Activated CD4-positive, alpha-beta T cell treated with anti-CD3 and anti-CD28 coated beads, Interleukin-2, Interleukin-4, amounts not matched to agents 100 ng/mL and 50 ng/mL, durations not matched to agents 16 hours and 8 hours (primary cell): ENCODE measurements at places on chromosomes 7 and 10.

DNA sequence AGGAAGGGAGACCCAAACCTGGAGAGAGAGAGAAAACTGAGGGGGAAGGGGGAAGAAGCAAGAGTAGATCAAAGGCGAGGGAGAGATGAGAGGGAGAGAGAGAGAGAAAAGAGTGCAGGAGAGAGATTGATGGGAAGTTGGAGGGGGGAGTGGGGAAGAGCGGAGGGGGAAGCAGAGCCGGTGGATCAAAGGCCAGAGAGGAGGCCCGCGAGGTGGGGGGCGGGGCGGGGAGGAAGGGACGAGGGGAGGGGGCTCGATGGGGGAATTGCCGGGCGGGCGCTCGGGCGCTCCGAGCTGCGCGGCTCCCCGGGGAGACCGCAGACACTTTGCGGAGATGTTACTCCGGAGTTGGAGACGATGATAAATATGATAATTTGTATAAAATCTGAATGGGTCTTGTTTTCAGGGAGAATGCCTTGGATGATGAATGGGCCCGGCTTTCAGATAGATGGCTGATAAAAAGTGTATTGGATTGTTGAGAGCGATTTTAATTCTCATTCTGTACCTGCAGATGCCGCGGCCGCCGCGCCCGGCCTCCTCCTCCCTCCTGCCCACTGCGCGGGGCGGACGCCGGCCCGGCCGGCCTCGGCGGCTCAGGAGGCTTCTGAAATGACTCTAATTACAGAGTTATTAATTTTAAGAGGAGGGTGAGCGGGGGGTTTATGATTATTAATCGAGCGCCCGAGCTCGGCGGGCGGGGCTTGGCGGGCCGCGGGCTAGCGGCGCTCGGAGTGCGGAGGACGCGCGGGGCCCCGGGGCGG lies 21.4 kb upstream of the PAX2 start:
- no peak for DNase-seq

- DNase-seq, result peak; percentile 44
Measured at GRCh38 chr10:125828311-125828710, 5.0 kb downstream of the BCCIP start.

GRCh38 chr10:62450912-62451610 lies 76.9 kb downstream of the ZNF365 start:
- no peak for DNase-seq

- DNase-seq, result no peak
Measured at GRCh38 chr7:46157404-46157803, 236.3 kb upstream of the IGFBP3 start.
